Activated CD8-positive, alpha-beta memory T cell treated with anti-CD3 and anti-CD28 coated beads, Interleukin-2, amount 50 U/mL, for 4 hours (primary cell): ENCODE measurements at places on chromosomes 3 and 15.

DNA sequence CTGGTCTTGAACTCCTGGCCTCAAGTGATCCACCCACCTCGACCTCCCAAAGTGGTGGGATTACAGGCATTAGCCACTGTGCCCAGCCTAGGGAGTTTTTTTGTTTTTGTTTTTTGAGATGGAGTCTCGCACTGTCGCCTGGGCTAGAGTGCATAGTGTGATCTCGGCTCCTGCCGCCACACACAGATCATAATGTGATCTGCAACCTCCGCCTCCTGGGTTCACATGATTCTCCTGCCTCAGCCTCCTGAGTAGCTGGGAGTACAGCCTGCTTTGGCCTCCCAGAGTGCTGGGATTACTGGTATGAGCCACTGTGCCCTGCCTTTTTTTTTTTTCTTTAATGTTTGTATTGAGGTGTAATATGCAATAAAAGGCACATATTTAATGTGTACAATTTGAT lies 78.2 kb downstream of the SMAD3 start:
- DNase-seq: no peak

DNA sequence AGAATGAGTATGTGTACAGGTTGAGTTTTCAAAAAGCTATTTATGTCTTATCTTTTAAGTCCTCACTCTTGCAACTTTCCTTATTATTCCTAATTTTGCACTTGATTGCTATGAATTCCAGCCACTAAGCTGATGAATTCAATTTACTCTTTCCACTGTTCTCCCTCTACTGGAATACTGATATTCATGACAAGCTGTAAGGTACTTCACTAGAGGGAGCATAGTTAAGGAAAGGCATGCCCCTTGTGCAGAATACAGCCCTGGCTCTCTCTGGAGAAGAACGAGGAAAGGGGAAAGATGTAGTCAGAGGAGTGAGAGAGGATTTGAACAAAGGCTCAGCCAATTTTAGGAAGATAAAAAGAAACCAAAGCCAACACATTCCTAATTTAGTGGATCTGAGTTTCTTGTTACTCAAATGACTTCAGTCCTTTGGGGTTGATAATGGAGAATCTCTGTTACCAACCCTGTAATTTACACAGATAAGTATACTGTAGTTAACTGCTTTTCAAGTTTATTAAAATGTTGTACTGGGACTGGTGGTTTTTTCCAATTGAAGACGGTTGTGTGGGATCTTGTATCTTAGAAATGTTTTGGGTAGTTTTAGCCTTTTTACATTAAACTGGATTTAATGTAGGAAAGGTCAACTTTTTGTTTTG lies 4.0 kb downstream of the SCAANT1 start:
- no peak for DNase-seq

DNA sequence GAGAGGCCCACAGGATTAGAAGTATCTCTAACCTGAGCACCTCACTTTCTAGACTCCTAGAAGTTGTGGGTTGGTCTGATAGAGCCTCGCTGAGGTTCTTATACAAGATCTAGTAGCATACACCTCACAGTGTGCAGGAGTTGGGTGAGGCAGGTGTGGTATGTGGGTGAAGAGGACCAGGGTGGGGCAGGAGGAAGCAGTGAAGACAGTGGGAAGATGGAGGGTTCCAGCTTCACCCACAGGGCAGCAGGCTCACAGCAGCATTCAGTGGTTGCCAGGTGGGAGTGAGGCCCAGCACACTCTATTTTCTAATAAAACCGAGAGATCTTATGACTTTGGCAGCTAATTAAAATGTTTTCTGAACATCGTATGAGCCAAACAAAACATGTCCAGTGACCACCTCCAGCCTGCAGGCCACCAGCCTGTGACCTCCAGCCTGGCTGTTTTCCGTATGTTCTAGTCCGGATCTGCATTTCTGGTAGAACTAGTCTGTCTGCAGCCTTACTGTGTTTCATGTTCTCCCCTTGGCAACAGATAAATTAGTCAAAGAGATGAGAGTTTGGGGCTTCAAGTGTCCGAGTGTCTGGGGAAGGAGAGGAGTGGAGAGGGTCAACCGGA lies 170.4 kb upstream of the CTDSPL start:
- DNase-seq: no peak

DNA sequence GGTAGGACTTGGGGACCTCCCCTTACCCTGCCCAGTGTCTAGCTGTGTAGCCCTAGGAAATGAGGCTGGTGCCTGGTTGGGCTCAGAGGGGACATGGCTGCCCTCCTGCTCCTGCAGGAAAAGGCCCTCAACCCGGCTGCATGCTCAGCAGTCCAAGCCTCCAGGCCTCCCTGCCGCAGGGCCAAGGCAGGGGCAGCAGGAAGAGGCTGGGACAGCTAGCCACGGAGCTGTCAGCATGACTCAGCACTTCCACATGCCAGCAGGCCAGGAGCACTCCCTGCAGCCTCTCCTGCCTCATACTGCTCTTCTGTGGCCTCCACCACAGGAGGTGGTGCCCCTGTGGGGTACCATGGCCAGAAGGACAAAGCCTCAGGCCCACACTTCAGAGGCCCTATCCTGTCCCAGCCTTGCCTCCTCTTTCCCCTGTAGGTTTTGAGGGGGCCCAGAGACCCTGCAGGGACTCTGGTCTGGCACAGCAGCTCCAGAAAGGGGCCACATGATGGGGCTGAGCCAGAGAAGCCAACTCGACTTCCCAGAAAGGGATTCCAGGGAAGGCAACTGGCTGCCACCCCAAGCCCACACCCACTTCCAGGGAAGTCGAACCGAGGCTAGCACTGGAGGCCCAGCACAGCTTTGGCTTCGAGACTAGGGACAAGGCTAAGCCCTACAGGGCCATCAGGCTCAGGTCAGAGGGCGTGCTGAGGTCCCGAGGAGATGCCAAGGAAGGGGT lies 19.5 kb downstream of the TKT start:
- no peak for DNase-seq

DNA sequence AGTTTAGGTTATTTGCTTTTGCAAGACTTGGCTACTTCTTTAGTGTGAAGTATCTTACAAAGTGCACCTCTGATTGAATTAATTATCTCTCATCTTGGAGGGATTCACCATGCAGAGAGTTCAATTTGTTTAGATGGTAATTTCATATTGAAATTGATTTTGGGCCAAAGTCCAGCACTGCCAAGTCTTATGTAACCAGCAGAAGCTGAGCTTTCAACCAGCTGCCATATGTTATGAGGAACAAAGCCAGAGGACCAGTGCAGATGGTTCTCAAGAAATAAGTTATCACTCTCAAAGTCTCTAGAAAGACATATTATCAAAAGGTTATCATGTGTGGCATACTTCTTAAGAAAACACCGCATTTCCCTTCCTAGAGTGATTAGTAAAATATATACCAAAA lies 29.0 kb downstream of the ABHD6 start:
- DNase-seq: no peak

DNA sequence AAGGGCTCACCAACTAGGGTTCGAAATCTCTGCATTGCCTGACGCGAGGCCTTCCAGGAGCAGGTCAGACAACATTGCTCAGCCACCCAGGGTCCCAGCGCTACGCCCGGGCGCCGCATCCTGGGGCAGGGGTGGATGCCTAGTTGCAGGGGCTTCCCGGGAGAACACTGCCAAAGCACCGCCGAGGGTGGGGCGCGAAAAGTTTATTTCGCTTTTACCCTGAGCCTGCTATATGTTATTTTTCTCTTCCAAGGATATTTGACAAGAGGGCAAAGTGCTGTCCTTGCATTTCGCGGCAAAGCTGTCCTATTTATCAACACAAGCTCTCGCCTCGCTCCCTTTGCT lies 549 bp upstream of the SOX14 start:
- no peak for DNase-seq
